Activated T-cell treated with anti-CD3 and anti-CD28 coated beads for 48 hours (primary cell): ENCODE measurements at places on chromosomes 11 and 22.

GRCh38 chr22:35377735-35378134, 3.2 kb upstream of the HMOX1 start:
- no peak for DNase-seq

- DNase-seq, result no peak
Measured at GRCh38 chr11:73659961-73660360, 13.6 kb downstream of the PLEKHB1 start.

DNA sequence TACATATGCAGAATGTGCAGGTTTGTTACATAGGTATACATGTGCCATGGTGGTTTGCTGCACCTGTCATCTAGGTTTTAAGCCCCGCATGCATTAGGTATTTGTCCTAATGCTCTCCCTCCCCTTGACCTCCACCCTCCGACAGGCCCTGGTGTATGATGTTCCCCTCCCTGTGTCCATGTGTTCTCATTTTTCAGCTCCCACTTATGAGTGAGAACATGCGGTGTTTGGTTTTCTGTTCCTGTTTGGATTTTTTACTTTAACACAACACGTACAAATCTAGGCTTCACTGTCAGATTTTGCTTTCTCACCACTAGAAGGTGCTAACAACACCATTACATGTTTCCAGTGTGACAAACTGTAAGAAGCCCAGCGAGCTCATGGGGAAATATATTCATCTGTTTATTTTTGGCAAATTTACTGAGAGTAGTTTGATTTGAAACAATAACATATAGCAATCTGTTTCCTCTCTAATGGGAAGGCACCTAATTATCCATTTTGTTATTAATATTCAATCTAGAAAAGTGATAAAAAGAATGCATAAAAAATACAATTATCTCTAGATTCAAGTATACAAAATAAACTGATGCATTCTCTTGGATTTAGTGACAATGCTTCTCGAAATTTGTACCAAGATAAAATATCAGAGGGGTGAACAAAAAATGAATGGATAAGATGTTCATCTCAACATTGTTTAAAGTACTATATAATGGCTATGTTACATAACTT, 23.2 kb upstream of the BIRC3 start:
- no peak for DNase-seq

GRCh38 chr11:42407341-42407740, 904.5 kb upstream of the API5 start:
- no peak for DNase-seq

GRCh38 chr11:33706546-33706945, 5.9 kb upstream of the C11orf91 start:
- no peak for DNase-seq

- DNase-seq, result no peak
Measured at GRCh38 chr22:20889025-20889704, 28.0 kb upstream of the CRKL start.

DNA sequence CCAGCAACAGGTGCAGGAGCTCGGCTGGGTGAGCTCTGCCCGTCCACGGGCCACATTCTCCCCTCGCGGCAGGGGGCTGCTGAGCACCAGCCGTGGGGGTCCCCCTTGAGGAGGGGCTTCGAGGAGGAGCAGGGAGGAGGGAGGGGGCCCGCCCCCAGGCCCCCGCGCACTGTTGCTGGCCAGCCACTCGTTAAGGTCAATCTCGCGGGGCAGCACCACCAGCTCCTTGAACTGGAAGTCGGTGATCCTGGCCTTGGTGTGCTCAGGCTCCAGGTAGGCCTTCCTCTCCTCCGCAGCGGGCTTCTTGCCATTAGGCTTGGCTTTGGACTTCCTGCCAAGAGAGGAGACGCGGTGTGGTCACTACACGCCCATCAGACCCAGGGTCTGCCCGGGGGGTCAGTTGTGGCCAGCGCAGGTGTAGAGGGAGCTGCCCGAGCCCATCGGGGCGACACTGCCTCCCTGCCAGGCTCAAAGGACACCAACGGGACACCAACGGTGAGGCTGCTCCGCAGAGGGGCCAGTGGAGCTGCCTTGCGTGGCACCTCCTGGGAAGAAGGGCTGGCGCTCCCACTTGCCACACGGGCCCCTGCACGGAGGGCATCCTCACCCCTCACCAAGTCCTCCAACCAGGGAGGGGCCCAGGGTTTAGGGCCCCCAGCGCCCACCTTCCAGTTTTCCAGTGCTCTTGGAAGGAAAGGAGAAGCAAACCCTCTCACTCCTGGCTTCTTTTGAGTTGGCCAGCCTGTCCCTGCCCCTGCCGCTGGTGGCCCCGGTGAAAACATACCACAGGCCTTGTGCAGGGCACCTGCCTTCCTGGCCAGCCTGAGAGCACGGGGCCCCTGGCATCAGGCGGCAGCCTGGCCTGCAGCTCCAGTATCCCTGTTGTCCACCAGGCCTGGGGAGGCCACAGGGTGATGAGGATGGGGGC, 5.8 kb downstream of the MOB2 start:
- no peak for DNase-seq

DNA sequence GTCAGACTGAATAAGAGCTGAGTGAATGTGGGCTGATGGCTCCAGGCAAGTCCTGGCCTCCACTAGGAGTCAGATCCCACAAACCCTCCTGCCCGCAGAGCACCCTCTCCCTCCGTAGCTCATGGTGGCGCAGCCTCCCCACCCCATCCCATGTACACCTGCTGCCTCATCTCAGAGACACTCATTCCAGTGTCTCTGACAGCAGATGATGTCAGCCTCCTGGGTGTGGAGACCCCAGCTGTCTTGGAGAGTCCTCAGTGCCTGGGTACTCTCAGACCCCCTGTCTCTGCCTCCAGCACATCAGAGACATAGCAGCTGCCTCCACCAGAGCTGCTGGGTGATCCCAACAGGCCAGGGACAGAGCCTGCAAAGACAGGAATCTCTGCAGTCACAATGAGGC, 9.5 kb downstream of the IGLL5 start:
- DNase-seq, result no peak

- no peak for DNase-seq
Measured at GRCh38 chr11:92480499-92480898, 255.9 kb downstream of the FAT3 start.

GRCh38 chr11:105393326-105393725, 216.5 kb upstream of the GRIA4 start:
- DNase-seq, result no peak

GRCh38 chr11:5178046-5178837, 22.2 kb downstream of the OR51V1 start:
- no peak for DNase-seq

DNA sequence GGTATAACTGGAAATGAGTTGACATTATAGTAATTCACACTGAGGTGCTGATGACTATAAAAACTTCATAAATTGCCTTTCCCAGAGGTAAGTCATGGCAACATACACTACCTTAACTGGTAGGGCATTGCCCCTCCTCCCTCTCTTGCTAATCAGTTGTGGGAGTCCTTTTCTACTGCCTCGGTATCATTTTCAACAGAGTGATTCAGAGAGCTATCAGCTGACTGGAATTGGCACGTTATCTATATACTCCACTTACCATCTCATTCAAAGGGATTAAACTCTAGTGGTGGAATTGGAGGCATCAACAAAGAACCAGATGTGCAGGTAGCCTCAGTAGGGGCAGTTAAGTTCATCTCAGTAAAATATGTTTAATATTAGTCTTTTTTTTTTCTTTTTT, 8.0 kb upstream of the NUP160 start:
- DNase-seq, result no peak

DNA sequence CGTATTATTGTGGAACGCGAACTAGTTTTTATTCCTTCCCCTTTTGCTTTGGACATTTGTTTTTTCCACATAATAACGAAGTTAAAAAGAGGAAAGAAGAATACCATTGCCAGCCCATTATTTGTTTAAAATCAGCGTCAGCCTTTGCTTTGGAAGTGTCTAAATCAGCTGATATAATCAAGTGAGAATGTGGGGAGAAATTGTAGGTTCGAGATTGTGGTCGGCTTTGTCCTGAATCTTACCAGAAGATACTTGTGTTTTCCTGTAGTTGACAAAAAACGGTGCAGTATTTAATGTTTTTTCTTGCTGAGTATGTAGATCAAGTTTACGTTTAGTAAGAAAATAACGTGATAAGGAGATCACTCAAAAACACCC, 935 bp downstream of the ZNF143 start:
- DNase-seq, result no peak

DNA sequence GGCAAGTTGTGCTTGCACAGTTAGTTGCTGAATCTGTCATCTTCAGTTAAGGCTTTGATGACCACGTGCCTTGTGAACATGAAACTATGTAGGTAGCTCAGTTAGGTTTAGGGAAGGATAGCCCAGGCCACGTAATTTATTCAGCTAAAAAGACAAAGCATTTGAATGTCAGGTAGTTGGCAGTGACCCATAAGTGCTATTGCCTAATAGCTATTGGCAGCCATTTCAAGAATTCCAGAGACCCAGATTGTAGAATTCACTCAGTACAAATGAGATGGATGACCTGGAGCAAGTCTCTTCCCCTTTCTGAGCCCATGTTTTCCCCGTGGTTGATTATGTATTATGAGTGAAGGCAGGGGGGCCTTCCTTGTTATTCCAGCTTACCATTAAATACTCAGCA, 265.3 kb upstream of the ANO5 start:
- no peak for DNase-seq

DNA sequence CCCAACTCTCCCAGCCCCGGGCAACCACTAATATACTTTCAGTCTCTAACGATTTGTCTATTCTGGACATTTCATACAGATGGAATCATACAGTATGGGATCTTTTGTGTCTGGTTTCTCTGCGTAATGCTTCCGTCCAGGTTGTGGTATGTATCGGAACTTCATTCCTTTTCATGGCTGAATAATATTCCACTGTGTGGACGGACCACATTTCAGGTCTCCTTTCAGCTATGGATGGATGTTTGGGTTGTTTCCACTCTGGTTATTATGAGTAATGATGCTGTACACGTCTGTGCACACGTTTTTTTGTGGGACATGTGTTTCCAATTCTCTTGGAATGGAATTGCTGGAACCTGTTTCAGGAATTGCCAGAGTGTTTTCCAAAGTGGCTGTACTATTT, 17.4 kb upstream of the CPT1A start:
- no peak for DNase-seq

GRCh38 chr11:77071077-77071476, 4.3 kb downstream of the CAPN5 start:
- no peak for DNase-seq

DNA sequence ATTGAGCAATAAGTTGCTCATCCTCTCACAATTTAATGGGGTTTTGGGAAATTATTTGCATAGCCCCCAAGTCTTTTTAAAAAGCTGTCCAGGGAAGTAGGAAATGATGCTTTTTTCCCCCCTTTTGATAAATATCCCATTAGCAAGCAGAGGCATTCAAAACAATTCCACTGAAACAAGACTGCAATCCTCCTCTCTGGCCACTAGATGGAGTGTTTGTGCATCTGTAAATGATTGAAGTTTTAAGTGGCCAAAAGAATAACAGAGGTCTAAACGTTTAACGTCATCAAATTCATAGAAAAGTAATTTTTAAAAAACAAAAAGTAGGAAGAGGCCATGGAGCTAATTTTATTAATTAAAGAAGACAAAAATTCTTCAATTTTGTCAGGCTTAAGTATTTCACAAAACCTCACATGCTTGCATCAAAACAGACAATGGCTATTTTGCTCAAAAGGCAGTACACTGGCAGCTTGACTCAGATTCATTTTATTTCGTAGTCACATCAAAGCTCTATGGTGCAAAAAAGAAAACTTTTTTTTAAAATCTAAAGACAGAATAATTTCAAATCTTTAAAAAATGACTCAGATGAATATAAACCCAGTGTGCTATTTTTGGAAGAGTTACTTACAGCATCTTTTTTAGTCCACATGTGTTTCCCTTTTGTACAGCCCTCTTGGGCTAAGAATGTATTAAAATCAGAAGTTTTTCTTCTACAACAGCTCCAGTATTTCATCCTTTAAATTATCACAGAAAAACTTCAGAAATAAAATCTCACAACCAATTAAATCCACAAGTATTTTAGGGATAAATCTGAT, 17.8 kb downstream of the CHORDC1 start:
- DNase-seq, result no peak

- no peak for DNase-seq
Measured at GRCh38 chr11:44750551-44751465, 24.0 kb downstream of the TSPAN18 start.

- DNase-seq, result no peak
Measured at GRCh38 chr22:44142421-44143104, 38.2 kb upstream of the PARVG start.

DNA sequence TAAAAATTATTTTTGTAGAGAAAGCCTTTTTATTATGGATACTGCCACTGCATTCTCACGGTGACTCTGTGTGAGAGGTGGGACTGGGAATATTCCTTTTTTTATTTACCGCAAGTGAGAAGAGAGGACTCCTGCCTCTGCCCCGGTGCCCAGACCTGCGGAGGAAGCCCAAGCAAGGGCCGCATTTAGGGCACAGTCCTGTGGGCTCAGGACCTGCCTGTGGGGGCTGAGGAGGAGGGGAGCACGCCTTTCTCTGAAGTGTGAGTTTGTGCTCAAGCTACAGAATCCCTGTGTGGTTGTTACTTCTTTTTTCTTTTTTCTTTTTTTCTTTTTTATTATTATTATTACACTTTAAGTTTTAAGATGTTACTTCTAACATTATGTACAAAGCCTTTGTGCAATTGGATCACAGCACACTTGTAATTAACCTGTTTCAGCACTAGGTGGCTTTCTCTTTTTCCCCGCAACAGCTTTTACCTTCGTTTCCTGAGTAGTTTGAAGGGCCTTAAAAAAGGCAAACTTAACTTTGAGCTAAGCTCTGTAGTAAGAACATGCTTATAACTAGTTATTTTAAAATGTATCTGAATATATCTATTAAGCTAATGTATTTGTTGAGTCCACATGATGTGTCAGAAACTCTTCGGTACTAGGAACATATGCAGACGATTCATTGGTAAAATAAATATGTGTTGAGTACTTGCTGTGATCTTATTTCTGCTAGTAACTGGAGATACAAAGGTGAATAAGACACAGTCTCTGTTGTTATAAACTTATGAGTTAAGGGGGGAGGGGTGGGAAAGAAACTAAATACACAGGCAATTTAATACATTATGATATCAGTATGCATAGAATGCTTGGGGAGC, 18.3 kb downstream of the AMOTL1 start:
- no peak for DNase-seq

DNA sequence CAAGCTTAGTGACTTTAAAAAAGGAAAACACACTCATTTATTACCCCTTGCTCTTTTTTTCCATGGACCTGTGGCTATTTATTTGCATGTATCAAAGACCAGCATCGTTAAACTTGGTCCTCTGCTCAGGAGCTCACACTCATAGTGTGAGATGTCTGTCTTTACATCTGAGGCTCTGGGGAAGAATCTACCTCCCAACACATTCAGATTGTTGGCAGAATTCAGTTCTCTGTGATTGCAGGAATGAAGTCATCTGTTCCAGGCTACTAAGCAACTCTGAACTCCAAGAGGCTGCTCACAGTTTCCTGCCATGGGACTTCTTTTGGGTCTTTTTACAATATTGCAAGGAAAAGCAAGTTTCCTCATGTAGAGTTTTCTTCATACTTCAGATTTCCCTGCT, 138.8 kb downstream of the LRRC4C start:
- no peak for DNase-seq

GRCh38 chr22:41826430-41827383, 6.2 kb upstream of the SREBF2 start:
- no peak for DNase-seq

DNA sequence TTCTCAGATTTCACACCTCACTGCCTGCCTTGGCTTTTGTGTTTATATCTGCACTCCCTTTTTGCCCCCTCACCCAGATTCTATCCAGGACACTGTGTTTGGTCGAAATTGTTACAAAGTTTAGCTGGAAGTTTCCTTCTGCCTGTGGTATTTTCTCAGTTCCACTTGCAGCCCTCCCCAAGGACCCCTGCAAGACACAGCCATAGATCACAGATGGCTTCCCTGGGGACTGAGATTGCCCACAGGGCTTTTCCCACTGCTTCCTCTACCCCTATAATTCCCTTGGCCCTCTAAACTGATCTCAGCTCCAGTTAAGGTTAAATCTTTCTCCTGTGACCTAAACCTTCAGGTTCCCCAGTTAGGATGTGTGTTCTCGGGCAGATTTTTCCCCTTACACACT, 146.1 kb upstream of the C11orf87 start:
- no peak for DNase-seq
